ENCODE measurements at places on chromosomes 3 and 15.

- no peak for DNase-seq
Observed at GRCh38 chr3:112341386-112341785, 8.4 kb downstream of the CD200 start.

GRCh38 chr3:126961791-126962461 lies 21.0 kb upstream of the PLXNA1 start:
- no peak for DNase-seq

DNA sequence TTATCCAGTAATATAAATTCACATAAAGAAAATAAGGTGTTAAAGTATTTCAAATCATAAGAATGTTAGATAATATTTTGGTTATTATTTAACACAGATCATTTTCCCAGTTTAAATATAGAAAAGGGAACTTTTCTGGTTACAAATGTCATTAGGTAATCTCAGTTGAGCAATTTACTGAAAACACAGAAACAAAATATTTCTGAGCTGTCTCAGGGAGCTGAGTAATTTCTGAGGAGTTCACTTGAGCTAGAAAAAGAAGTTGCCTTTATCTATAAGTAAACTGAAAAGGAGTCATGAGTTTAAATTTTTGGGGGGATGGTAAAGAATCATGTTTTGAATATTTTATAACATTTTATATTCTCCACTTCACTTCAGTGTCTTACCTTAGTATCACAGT lies 855.4 kb upstream of the ARPP21 start:
- DNase-seq: no peak

- DNase-seq: no peak
Observed at GRCh38 chr15:100134089-100134583, 207.6 kb downstream of the ADAMTS17 start.

DNA sequence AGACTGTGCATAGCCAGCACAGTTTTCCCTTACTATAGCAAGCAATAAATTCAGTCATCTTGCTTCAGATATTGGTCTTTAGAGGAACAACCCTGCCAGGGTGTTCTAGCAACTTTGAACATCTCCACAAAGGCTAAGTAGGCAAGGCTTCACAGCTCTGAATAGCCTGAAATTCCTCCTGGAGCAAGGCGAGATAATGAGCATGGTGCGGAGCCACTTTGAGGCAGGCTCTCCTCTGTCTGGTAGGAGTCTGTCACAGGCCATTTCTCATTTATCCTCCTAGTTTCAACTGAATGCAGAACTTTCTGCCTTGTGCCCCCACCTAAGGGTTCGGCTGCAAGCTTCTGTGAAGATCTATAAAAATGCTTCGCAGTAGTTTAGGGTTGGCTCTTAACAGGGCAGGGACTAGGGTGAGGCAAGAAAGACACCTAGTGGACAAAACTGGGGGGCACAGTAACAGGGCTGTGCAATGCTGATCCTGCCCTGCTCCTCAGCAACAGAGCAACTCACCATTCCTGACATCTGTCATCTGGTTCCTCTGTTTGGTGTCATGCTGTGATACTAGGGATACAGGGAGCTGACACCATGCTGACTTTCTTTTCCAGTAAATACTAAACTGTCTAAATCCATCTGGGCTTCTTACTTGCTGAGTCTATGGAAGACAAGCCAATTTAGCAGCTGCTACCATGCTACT lies 16.6 kb upstream of the EHHADH start:
- peak; percentile 23 for DNase-seq

- DNase-seq: peak; percentile 24
Observed at GRCh38 chr3:28844298-28845005, 436.4 kb upstream of the RBMS3 start.

DNA sequence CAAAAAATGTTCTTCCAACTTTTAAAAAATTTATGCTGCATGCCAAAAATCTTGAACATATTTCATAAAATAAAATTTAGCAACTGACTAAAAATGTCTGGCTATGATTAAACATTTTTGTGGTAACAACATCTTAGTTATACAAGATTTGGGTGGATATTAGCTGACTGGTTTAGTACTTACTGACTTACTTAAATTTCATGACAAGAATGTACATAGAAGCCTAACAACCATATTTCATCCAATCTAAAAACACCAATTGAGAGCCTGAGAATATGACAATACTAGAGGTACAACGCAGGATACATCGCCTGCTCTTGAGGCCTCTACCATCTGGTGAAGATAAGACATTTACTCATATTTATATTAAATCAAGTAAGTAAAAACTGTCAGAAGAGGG lies 34.6 kb downstream of the GNB4 start:
- DNase-seq: no peak

DNA sequence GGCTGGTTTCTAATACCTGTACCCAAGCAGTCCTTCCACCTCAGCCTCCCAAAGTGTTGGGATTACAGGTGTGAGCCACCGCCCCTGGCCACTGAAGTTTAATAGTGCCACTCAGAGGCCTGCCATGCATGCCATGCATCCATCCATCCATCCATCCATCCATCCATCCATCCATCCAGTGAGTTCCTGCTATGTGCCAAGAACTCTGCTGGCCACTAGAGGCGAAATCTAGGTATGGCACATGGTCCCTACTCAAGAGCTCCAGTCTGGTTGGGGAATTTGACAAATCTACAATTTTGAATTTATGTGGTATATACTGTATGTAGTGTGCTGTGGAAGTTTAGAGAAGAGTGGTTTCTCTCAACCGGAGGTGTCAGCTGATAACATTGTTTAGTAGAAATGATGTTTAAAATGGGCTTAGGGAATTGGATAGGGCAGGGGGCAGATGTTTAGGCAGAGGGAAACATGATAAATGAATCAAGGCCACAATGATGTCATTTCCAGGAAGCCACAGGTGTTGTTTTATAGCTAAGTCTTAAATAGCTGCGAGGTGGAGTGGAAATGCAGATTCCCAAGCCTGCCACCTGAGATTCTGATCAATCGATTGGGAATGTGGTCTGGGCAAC lies 384.4 kb upstream of the C2CD4B start:
- DNase-seq: no peak

DNA sequence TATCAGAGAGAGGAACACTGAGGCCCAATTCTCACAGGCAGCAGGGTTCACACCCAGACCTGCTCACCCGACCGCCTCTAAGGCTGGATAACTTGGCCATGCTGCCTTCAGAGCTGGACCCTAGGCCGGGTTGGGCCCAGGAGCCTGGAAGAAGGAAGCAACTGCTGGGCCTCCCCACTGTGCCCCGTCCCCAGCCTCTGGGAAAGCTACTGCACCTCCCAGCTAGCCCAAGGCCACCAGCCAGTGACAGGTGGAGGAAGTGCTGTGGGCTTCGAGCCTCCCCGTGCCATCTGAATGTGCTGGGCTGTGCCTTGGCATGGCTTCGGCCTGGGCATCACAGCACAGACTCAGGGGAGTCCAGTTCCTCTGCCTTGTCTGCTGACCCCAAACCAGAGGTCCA lies 62.5 kb upstream of the RPL32 start:
- no peak for DNase-seq

DNA sequence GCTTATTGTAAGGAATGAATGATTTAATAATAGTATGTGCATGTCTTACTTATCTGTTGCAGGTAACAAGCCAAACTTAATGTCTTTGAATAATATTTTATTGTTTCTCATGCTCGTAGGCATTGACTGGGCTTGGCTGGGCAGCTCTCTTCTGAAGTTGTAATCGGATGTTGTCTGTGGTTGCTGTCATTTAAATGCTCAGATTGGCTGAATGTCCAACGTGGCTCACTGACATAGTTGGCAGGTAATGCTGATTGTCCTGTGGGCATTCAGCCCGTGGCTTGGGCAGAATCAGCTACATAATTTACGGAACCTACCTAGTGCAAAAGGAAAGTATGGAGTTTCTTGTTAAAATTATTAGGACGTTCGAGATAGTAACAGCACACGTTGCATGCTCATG lies 297.4 kb upstream of the GBE1 start:
- no peak for DNase-seq

DNA sequence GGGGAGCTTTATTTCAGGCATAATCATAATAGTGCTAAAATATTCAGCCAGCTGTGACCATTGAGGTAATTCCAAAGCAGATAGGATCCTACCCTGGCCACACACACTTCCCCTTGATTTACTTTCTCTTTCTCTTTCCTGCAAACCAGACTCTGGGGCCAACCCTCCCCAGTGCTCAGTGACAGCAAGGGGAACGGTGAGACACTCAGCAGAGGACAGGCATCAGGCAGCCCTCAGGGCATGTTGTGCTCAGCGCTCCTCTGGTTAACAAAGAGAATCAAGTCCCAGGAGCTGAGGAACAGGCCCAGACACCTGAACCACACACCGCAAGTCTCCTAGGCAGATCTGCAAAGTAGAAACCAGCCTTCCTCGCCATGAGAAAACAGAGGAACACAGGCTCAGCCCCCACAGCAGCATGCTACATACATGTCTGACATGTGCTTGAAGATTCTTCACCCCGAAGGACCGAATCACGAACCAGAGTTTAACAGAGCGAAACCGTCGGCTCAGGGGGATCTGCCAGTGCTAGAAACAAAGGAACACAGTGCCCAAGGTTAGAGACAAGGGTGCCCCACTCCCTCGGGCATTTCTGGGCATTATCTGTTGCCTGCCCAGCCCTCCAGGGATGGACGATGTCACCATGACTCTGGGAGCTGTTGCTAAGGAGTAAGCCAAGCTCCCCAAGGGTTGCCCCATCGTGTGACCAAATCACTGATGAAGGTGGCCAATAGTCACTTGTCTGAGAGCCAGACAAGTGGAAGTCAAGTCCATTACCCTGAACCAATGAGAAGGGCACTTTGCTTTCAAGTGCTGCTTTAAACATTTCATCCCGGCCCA lies 17.5 kb downstream of the HDC start:
- DNase-seq: no peak

DNA sequence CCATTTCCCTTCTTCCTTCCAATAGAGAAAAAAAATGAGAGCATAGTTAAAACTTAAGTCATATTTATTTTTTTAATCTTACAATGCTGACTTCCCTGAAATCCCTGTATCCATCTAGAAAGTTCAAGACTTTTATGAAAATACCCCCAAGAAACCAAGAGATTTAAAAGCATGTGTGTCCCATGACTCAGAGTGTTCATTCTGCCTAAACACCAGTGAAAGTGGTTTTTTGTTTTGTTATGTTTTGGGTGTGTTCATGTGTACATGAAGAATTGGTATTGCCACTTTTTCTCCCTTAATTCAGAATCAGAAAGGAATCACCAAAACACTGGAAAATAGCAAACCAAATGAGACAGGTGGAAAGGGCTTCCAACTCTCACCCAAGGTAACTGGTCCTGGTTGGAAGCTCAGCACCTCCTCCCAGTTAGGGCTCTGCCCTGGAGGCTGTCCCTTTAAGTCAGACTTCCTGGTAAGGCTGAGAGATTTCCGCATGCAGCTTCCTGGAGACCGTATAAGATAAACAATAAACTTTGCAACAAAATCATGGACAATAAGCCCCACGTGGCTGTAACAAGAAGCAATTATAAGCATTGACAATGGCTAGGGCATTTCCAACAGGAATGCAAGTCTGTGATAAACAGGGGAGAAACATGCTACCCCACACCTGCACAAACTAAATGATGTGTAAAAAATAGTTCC lies 121.9 kb upstream of the ARHGEF3 start:
- DNase-seq: no peak

All from NCI-H2227 treated with DMSO at 0.1 percent for 48 hours (cell line).